ENCODE measurements at places on chromosomes 7 and 10.

DNA sequence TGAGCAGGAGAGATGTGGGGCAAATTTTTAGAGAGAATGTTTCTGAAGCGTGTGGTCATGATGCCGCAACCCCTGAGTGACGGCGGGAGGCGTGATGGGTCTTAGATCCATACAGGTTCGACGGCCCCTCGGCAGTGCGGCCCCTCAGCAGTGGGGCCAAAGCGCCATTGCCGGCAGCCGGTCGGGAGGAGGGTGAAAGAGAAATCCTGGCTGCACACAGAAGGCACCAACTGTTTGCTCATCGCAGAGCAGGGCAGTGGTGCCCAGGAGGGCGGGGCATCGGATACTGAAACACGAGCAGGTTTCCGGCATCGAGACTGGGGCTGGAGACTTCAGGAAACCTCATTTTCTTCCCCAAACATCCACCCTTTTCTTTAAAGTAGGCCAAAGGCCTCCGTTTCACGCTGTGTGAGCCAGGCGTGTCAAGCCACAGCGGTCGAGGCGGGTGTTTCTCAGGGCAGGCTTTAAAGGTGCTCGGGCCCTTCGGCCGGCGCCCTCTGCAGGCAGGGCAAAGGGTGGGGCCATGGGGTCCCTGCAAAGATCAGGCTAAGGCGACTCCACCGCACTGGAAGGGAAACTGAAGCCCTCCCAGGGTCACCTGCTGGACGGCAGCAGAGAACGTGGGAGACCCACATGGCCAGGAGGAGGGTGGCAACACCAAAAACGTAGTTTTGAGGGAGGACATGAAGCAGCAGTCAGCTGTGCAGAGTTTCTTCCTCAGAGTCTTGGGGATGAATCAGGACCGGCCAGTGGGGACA lies 42.0 kb upstream of the PPP2R2D start:
- DNase-seq: no peak

GRCh38 chr7:945147-945555 lies 9.3 kb downstream of the ADAP1 start:
- DNase-seq: no peak

DNA sequence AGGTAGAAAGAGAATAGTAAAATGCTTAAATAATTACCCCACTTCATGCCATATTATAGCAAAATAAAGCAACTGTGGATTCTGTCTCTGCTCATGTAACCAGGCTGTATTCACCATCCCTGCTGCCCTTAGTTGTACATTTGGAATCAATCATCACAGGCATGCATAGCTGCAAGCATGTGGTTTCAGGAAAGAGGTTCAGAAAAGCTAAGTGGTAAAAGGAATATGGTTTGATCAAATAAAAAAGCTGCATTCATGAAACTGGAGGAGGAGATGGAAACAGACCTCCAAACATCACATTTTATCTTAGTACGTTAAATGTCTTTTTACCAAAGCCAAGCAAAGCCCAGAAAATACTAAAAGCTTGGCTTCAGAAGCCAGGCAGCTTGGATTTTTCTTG lies 81.3 kb downstream of the ADAM22 start:
- no peak for DNase-seq

DNA sequence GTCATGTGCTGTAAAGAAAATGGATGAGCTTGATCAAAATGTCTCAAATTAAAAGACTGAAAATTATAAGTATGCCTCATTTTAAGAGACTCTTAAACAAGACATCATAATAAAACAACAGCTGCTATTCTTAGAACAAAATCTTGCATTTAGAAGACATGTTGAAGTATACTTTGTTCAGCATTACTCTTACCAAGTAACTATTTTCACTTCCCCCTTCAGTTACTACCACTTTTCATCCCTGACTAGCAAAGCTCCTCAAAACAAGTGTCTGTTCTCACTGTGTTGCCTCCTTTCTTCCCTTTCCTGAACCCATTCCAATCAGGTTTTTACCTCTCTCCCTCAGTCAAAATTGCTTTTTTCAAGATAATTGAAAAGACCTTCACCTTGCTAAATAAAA lies 31.6 kb downstream of the ELAPOR2 start:
- no peak for DNase-seq

Measured in hepatic stellate cell (primary cell).